ENCODE measurements at places on chromosomes 4 and X.

DNA sequence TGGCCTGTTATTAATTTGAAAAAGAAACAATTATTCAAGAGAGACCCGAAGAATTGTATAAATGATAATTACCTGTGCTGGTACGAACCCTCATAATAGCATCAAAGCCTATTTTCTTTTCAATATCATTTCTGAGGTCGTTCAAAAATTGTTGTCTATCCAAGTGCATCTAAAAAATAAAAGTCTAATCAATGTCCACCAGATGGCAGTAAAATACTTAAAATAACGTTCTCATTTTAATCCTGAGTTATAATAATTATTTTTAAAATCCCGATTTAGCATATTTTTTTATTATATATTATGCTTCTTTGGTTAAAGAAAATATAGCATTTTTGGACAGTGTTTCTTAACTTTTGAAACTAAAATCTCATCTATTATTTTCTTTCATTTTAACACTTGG lies 55.7 kb downstream of the METTL14 start:
- DNase-seq, result no peak

- no peak for DNase-seq
Measured at GRCh38 chr4:85656759-85657505, 182.0 kb downstream of the ARHGAP24 start.

DNA sequence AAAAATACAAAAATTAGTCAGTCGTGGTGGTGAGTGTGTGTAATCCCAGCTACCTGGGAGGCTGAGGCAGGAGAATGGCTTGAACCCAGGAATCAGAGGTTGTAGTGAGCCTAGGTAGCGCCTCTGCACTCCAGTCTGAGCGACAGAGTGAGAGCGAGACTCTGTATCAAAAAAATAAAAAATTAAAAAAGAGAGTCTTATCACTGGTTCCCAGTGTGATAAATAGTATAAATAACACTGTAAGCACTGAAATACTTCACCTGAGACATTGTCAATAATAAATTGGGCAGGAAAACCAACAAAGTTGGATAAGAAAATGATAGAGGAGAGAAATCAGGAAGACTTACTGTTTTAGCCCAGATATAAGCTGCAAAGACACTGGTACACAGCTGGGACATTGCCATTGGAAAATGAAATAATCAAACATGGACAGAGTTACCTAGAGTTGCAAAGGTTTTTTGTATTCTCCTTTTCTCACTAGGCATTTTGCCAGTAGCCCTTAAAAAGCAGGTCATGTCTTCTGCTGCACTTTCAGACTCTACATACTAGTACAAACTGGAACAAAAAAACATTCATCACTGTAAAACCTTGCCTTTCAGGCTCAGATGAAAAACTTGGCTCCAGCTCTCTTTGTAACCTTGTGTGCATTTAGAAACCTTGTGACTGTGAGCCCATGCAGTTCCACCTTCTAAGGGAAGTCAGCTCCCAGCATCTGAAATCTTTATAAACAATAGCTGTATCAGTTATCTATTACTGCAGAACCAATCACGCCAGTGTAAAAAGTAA lies 55.0 kb upstream of the PPP1R2C start:
- DNase-seq, result no peak

- no peak for DNase-seq
Measured at GRCh38 chr4:112361181-112361791, 64.1 kb downstream of the ALPK1 start.

DNA sequence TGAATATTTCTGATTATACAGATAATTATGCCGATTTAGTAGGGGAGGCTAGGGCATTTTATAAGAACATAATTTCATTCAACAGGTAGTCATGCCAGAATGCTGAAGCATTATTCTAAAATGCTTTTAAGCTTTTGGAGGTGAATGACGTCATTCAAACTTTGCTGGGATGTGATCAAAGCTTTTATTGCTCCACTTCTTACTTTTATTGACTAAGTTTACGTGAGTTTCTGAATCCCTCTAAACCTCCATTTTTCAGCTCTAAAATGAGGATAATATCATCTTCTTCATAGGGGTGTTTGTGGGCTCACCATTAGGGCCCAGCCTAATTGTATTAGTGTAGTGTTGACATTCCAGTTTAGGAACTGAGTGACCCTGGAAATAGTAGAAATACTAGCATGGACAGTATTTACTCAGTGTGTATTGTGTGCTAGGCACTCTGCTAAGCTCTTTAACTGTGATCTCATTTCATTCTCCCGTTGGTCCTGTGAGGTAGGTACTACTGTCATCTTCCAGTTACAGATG lies 3.0 kb downstream of the WWC2 start:
- DNase-seq, result no peak

DNA sequence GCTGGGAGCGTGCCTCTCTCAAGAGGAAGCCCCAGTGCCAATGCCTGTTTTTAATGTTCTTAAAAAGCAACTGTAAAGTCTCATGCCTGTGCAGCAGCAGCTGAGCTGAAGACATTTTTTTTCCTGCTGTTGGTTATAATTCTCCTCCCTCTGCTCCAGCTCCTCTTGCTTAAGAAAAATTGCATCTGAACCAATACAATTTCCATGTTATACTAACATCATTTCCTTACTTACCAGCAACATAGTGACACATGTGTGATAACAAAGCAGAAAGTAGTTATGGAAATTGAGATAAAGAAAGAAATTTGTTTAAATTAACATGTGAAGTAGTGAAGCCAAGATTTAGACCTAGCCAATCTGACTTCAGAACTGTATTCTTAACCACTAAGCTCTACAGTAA lies 101.4 kb downstream of the TBC1D19 start:
- no peak for DNase-seq

DNA sequence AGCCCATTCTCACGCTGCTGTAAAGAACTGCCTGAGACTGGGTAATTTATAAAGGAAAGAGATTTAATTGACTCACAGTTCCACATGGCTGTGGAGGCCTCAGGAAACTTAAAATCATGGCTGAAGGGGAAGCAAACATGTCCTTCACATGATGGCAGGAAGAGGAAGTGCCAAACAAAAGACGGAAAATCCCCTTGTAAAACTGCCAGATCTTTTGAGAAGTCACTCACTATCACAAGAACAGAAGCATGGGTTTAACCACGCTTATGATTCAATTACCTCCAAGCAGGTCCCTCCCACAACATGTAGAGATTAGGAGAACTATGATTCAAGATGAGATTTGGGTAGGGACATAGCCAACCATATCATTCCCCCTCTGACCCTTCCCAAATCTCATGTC lies 335.5 kb downstream of the IL15 start:
- no peak for DNase-seq

GRCh38 chrX:72176981-72177380 lies 4.6 kb upstream of the PIN4 start:
- no peak for DNase-seq

DNA sequence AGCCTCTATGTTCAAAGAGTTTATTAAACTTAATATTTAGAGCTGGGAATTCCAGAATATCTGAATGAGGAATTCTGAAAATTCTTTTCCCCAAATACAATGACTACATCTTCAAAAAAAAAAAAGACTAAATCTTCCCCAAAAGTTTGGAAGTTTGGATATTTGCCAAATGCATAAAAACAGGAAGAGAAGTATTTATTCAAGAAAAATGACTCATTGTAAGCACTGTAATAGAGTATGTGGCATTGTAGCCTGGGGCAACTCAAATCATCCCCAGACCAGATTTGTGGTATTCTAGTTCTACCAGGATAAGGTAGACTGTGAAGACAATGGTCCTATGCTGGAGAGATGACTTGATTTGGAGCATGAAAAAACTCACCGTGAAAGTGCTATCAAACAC lies 78.5 kb upstream of the PDHA2 start:
- no peak for DNase-seq

- DNase-seq, result no peak
Measured at GRCh38 chr4:172881645-172882044, 287.0 kb upstream of the GALNT7 start.

DNA sequence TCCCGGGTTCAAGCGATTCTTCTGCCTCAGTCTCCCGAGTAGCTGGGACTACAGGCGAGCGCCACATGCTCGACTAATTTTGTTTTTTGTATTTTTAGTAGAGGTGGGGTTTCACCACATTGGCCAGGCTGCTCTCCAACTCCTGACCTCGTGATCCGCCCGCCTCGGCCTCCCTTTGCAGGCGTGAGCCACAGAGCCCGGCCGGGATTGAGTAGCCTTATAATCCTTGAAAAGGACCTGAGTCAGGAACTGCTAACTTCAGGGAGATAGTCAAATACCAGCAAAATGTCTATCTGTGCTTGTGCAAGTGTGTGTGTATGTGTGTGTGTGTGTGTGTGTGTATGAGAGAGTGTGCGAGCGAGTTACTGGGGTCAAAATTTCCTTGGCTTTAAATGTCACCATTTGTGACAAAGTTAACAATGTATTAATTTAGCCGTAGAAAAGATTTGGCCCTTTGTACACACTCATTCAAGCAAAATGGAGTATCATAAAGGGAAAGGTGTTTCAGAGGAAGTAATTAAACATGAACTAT lies 1.8 kb upstream of the KDM6A start:
- no peak for DNase-seq

GRCh38 chr4:10694828-10695209 lies 10.3 kb upstream of the CLNK start:
- no peak for DNase-seq

DNA sequence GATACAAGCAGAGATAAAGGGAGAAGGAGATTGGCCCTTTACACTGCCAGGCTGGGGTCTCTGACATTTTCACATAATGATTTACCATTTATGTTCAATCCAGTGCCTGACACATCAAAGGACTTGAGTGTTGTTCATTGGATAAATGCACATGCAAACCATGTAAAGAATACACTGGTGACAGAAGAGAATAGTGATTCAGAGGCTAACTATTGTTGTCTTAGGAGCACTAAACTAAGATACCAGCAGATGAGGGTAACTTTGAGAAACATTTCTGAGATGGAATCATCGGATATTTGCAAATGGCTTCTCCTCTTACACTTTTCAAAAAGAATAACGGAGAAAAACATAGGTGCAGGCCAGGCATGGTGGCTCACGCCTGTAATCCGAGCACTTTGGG lies 67.3 kb upstream of the HHIP start:
- no peak for DNase-seq
